Stomach (tissue), 19 donors: ENCODE measurements at places on chromosomes 16 and 17. TPM values are rescaled to one million over a fixed set of nuclear protein-coding genes. Genes with fewer than 3 reads are reported as not detected.

TBC1D3K gene
- total RNA-seq, result 0.37 TPM

TNFRSF17 gene
- total RNA-seq, result not detected

CEMP1 gene
- total RNA-seq, result not detected

RPL23 gene
- 982 TPM for total RNA-seq

C16orf96 gene
- not detected for total RNA-seq

MT1A gene
- total RNA-seq, result 46.7 TPM

ACSF2 gene
- 103 TPM for total RNA-seq

MMP28 gene
- 2.2 TPM for total RNA-seq

TNFSF12 gene
- 199 TPM for total RNA-seq

TAT gene
- not detected for total RNA-seq

ACAP1 gene
- 33.3 TPM for total RNA-seq

ZNF597 gene
- 0.45 TPM for total RNA-seq

PTX4 gene
- not detected for total RNA-seq

SLC46A1 gene
- total RNA-seq, result 14.6 TPM

EME1 gene
- 15.8 TPM for total RNA-seq

SYNGR3 gene
- total RNA-seq, result not detected

ABI3 gene
- total RNA-seq, result 1.4 TPM

AKAP1 gene
- 304 TPM for total RNA-seq

PIMREG gene
- total RNA-seq, result 0.89 TPM

ZNF668 gene
- 10.7 TPM for total RNA-seq

PARN gene
- 75.3 TPM for total RNA-seq

WNT9B gene
- not detected for total RNA-seq

KIF18B gene
- total RNA-seq, result 0.92 TPM

SYCE1L gene
- not detected for total RNA-seq
